Keratinocyte (primary cell): ENCODE measurements at places on chromosomes 7 and 10.

- H3K4me3 ChIP-seq = no peak overlapping the region
- no peak overlapping the region for H3K27ac ChIP-seq
- H3K4me1 ChIP-seq = no peaks in the 10 kb centered on the region
- no peaks in the 10 kb centered on the region for H3K27me3 ChIP-seq
Measured at GRCh38 chr7:72492461-72493065, 80.4 kb upstream of the CALN1 start.

GRCh38 chr10:95841661-95842498, 65.9 kb upstream of the CC2D2B start:
- DNase-seq = peak; percentile 11
- H3K4me3 ChIP-seq = no peak overlapping the region
- no peaks in the 10 kb centered on the region for H3K4me1 ChIP-seq
- no peaks in the 10 kb centered on the region for H3K36me3 ChIP-seq
- H3K27ac ChIP-seq = no peak overlapping the region

- no peak overlapping the region for H3K27ac ChIP-seq
- H3K27me3 ChIP-seq = no peaks in the 10 kb centered on the region
- no peaks in the 10 kb centered on the region for H3K4me1 ChIP-seq
- no peaks in the 10 kb centered on the region for H3K36me3 ChIP-seq
Measured at GRCh38 chr10:35204650-35205319, 78.1 kb downstream of the CREM start.

- no peaks in the 10 kb centered on the region for H3K4me1 ChIP-seq
- DNase-seq = no peak
- no peaks in the 10 kb centered on the region for H3K36me3 ChIP-seq
- no peaks in the 10 kb centered on the region for H3K27me3 ChIP-seq
Measured at GRCh38 chr10:19857876-19858275, 41.6 kb downstream of the PLXDC2 start.

DNA sequence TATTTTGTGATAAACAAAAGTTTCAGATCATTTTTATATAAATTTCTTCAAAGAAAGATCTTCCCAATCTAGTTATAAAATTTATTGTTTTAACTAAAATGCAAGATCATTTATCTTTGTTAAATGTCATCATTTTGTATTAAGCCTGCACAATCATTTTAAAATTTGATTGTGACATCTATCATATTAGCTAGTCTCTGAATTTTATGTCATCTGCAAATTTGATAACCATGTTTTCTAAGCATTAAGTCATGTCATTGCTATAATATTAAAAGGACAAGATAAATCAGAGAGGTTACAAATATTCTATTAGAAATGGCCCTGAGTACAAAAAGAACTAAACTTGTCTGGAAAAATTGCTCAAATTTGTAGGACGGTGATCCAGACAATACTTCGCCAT, 175.9 kb downstream of the PTN start:
- no peaks in the 10 kb centered on the region for H3K27me3 ChIP-seq
- no peak overlapping the region for H3K4me3 ChIP-seq
- H3K36me3 ChIP-seq = no peaks in the 10 kb centered on the region
- DNase-seq = no peak
- H3K27ac ChIP-seq = no peak overlapping the region
